Natural killer cell (primary cell): ENCODE measurements at places on chromosomes 16 and 17.

DNA sequence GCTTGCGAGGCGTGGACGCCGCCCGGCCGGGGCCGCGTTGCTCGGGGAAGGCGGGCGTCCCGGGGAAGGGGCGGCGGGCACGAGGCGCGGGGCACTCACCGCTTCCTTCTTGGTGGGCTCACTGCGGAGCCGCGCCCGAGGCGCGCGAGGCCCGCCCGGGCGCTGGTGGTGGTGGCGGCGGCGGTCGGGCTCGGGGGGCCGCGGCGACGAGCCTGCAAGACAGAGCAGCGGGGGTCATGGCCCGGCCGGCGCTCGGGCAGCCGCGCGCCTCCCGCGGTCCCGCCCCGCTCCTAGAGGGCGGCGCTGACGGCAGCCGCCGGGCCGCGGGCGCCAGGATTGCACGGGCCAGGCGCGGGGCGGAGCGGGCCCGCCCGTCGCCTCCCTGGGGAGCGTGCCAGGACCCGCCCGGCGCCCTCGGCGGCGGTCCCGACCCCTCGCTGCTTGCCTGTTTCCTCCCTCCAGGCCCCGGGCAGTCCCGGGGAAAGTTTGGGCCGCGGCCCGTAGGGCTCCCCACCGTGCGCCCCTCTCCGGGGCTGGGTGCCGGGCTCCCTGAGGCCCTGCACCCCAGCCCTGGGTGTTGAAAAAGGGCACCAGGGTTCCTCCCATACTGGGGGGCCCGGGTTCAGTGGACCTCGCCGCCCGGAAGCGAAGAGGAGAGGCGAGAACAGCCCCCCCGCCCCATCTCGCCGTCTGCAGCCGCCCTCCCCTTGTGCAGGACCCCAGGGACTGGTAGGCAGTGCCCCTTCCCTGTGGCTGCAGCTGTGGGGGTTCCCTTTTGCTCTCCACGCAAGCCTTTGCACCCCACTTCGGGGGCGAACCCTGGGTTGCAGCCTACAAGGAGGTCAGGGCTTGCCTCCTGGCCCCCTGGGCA, at the start of gene C16orf74:
TSS of gene C16orf74 (minus strand) at position 270 of the 871 bp plus-strand sequence. CDS start 15,879 bp downstream, outside the sequence.
- no peak for DNase-seq

DNA sequence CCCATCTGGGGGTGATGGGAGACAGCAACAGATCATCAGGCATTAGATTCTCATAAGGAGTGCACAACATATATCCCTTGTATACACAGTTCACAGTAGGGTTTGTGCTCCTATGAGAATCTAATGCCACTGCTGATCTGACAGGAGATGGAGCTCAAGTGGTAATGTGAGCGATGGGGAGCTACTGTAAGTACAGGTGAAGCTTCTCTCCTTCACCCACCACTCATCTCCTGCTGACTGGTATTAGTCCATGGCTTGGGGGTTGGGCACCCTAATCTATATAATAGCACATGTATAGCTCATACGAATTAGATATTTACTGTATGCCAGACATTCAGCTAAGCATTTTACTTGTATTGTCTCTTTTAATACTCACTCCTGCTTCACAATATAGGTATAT, 101.7 kb downstream of the MAP2K6 start:
- DNase-seq: no peak

DNA sequence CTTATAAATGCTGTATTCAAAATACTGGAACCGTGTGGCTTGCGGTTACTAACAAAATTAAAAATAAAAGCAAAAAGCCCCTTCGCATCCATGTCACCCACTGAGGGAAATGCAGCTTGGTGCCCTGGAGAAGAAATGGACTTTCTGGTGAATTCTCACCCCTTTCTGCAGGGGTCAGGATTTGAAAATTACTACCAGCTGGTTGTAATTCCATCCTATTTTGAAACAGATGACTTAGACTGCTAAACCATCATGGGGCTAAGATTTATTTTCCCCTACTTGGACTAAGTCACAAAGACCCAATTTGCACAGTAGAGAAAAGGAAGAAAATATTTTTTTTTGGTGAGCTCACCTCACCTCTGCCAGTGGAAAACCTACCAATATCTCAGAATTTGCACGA, 111.4 kb upstream of the MYOCD start:
- DNase-seq: no peak

DNA sequence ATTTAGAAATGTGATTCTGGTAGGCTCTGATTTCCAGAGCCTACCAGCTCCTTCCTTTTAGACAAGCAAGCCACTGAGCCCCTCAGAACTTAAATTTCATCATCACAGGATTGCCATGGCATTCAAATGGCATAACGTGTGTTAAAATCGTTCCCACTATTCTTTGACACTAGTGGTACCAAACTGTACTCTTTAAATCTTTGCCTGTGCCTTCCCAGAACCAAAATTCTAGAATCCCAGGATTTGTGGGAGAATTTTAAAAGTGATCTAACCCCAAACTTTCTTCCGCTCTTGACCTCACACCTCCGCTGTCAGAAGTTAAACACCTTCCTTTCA, 287 bp upstream of the INTS2 start:
- no peak for DNase-seq

DNA sequence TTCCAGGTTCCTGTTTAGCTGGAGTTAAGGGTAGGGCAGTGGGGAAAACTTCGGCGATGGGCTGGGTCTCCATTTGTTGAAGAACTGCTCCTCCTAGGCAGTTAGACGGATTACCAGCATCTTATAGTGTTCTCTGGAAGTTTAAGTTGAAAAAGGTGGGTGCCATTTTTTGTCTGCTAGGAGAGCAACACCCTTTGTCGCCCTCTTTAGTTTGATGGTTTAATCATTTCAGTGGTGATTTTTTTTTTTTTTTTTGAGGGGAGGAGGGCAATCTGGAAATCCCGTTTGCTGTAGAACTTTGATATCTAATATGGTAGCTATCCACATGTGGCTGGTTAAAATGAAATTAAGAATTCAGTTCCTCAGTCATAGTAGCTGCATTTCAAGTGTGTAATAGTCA, 4.1 kb downstream of the UBFD1 start:
- DNase-seq: no peak

GRCh38 chr16:70713342-70713741, 27.5 kb upstream of the MTSS2 start:
- no peak for DNase-seq

DNA sequence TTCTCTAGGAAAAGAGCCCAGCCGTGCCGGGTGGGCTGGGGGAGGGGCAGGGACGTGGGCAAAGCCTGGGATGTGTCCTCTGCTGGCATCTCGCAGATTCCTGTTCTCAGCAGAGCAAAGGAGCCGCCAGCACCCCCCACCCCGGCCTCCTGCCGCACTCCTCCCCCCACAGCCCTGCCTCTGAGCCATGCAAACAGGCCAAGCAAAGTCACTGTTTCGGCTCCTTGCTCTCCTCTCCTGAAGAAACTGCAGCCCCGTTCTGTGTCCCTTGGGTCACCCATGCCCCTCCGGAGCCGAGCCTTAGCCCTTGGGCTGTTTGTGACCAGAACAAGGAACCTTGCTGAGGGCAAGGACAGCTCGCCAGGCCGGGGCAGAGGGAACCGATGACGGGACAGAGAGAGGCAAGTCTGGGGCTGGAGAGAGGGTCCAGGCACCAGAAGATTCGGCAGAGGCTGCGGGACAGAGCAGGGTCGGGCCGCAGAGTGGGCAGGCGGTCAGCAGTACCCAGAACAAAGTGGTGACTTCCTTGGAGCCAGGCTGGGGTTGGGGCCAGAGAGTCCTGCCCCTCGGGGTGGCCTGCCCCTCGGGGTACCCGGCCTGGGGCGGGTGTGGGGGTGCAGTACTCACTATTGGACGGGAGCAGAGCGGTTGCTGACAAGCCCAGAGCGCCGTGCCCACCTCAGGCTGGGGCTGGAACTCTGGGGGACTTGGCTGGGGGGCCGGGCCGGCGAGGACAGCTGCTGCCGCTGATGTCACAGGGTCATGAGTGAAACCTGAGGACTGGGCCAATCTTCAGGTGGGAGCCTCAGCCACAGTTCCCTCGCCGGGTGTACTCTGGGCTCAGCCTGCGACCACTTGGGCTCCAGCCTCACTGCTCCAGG, 9.2 kb upstream of the PRR29 start:
- no peak for DNase-seq

- no peak for DNase-seq
Measured at GRCh38 chr16:80202831-80203413, 337.9 kb upstream of the DYNLRB2 start.

DNA sequence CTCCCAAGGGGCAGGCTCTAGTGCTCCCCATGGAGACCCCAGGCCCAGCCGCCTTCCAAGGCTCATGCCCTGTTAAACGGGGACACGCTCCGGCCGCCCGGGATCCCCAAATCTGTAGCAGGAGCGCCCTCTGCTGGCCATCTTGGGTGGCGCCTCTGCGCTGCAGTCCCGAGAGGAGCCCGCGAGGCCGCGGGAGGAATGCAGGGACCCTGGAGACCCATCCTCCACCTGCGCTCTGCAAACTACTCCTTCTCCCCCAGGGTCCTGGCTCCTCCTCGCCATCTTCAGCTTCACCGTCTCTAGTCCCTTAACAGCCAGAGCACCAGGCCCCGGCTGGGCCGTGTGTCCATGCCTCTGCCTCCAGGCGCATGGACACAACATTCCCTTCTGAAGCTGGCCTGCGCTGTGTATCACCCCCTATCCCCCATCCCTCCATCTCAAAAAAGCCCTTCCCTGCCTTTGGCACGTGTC, 23.6 kb upstream of the KRT17 start:
- DNase-seq: peak; percentile 87

DNA sequence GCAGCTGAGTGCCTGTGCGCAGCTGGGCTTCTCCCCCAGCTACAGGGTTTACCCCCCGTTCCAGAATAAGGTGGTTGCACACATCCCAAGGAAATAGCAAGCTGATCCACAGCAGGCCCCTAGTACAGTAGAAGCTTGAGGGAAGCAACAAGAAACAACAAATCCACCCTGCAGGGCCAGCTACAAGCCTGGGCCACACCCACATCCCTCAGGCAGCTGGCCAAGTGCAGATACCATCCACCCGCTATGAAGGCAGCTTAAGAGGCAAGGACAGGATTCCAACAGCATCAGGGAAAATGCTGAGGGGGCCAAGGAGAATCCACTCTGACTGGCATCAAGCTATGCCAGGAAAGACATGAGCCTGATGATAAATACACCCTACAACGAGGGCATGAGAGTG, 66.9 kb upstream of the RCVRN start:
- no peak for DNase-seq

- DNase-seq: no peak
Measured at GRCh38 chr17:67576471-67577115, 141.1 kb upstream of the NOL11 start.
